ENCODE measurements at places on chromosomes 13 and 19.
A peak's percentile ranks its signal among the peaks of the same experiment; 100 is the strongest.

DNA sequence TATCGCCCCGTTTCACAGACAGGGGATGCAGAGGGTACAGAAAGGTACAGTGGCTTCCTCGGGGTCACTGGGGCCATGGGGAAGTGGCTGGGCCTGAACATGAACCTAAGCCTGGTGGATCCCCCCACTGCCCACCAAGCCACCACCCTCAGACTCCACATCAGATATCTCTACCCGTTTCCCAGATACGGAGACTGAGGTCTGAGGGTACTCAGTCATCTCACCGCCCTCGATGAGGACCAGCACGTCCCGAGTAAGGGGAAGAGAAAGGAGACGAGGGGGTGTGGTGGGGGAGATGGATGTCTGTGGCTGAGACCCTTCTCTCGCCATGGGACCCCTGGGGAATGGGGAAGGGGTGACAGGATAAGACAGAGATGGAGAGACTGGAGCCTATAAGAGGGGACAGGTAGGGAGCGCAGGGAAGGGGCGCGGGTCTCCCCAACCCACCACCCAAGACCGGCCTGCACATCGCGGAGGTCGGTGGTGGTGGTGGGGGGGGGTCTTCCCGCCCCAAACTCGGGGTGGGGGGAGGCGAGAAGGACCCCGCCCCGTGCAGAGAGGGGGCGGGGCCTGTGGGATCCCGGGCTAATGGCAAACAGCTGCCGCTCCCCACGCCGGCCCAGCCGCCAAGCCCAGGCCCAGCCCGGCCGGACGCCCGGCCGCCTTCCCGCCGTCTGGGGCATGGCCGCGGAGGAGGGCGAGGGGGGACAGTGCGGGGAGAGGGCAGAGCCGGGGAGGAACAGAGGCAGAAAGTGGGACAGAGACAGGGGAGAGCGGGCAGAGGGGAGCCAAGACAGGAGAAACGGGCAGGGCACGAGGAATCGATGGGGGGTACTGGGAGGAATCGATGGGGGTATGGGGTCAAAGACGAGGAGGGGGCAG, 698 bp downstream of the KANK2 start:
- DNase-seq: no peak

DNA sequence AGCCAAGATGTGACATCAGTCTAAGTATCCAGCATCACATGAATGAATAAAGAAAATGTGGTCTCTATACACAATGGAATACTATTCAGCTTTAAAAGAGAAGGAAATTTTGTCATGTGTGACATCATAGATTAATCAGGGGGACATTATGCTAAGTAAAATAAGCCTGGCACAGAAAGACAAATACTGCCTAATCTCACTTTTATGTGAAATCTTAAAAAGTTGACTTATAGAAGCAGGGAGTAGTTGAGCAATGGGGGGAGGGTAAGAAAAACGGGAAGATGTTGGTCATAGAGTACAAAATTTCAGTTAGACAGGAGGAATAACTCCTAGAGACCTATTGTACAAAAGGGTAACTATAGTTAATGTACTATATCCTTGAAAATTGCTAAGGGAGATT, 10.4 kb upstream of the LCP1 start:
- DNase-seq: no peak

GRCh38 chr13:110347535-110348308, 40.6 kb downstream of the COL4A2 start:
- no peak for DNase-seq

- no peak for DNase-seq
These were observed 858.0 kb upstream of the SLITRK5 start for GRCh38 chr13:86813198-86813597.

GRCh38 chr19:38183251-38183897, 40.6 kb downstream of the DPF1 start:
- DNase-seq: no peak

DNA sequence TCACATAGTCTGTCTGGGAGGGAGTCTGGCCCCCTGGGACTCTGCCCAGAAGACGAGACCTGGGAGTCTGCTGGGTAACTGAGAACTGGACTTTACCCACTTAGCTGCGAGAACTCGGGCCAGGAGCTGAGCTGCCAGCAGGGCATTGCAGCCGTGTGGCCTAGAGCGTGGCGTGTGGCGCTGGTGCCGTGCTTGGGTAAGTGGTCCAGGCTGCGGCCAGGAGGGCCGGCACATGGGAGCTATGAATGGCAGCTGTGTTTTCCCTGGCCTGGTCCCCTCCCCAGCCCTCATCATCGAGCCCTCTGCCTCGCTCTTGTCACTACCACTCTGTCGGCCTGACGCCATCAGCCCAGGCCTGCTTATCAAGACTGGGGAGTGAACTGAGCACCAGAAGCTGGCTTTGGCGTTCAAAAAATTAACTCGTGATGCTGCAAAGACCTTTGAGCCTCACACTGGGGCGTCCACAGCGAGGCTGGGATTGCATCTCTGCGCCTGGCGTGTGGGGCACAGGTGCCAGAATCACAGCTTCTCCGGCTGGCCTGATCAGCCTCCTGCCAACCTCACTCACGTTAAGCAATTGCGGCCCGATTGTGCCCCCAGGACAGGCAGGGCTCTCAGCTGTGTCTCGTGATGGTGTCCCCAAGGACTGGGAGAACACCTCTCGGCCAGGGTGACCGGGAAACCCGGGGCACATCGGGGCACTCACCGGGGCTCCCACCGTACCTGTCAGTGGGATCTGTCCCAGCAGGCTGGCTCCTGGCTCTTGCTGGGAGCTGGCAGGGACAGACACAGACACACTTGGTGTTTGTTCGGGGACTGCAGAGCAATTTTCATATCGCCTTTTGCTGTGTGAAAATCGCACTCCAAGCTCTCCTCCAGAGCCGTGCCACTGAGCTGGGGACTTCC, 85.9 kb downstream of the KDM4B start:
- no peak for DNase-seq

GRCh38 chr19:13091400-13092157, 11.1 kb downstream of the LYL1 start:
- DNase-seq: peak; percentile 45

DNA sequence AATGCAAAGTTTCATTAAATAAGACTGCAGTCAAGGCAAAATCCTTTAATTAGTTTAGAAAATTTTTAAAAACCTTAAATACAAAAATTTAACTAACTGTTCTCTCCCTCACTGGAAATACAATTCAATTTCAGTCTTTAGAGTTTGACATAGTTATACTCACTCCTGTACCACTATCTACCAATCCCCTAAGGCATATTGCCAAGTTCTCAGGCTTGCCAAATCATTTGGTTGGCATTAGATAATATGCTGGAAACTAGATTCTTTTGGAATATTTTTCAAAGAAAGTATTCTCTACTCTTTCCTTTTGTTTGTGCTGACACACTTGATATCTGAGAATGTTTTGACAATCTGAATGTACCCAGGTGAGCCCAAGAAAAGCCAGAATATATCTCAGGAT, 77.2 kb downstream of the TSC22D1 start:
- DNase-seq: peak; percentile 75

- no peak for DNase-seq
These were observed 7.5 kb upstream of the OR10H5 start for GRCh38 chr19:15779756-15780476.

DNA sequence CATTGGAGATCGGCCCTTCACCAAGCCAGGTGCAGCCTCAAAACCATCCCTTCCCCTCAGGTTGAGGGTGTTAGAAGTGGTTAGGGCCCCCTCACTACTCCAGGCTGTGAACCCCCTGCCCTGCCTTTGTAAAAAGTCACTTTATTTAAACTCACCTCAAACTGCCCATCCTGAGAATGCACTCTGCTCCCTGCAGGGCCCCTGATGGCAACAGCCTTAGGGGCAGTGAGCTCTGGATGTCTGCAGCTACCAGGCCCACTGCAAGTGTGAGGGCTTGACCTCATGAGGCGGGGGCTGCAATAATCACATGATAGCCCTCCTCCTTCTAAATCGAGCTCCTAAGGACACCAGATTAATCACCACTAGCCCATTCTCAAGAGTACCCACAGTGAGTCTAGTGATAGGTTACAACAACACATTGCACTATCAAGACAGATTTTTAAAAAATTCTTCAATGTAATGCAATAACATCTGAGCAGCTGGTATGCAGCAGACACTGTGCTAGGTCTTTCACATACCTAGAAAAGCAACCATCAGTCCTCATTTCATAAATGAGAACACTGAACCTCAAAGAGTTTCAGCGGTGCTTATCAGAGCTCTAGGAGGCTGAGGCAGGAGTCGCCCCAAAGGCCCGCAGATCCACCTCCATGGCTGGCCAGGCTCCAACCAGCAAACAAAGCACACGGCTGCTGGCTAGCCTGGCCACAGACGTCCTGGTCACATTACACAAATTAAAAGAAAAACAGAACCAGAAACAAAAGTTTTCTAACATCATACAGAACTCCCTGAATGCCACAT, 26.0 kb downstream of the SLC7A1 start:
- peak; percentile 64 for DNase-seq

DNA sequence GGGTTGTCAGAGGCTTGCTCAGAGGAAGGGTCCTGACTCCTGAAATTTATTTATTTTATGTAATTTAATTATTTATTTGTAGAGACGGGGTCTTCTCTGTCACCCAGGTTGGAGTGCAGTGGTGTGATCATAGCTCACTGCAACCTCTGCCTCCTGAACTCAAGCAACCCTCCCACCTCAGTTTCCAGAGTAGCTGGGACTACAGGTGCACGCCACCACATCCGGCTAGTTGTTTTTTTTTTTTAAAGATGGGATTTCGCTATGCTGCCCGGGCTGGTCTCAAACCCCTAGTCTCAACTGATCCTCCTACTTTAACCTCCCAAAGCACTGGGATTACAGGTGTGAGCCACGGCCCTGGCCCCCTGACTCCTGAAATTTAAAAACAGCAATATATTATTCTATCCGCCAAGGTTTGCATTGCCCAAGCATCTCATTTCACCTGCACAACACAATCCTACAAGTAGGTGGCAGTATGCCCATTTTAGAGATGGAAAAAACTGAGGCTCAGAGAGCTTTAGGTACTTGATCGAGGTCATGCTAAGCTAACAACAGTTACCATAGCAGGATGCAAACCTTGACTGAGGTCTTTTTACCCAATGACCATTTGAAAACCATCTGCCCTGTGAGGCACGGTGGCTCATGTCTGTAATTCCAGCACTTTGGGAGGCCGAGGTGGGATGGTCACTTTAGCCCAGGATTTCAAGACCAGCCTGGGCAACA, 18.1 kb downstream of the ARHGEF18 start:
- DNase-seq: peak; percentile 74

DNA sequence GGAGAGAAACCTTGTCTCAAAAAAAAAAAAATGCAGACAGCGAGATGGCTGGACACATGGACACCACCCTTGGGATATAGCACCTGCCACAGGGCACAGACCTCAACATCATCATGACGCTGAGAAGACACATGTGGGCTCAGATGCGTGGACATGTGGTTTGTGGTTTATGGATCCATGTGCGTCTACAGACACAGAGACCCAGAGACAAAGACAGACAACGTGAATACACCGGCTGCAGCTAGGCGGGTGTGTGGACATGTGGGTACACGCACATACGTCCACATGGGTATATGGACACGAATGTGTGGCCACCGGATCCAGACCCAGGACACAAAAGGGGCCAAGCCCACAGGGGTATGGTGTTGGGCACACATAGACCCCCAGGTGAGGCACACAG, 1.3 kb downstream of the TNFSF14 start:
- DNase-seq: no peak

DNA sequence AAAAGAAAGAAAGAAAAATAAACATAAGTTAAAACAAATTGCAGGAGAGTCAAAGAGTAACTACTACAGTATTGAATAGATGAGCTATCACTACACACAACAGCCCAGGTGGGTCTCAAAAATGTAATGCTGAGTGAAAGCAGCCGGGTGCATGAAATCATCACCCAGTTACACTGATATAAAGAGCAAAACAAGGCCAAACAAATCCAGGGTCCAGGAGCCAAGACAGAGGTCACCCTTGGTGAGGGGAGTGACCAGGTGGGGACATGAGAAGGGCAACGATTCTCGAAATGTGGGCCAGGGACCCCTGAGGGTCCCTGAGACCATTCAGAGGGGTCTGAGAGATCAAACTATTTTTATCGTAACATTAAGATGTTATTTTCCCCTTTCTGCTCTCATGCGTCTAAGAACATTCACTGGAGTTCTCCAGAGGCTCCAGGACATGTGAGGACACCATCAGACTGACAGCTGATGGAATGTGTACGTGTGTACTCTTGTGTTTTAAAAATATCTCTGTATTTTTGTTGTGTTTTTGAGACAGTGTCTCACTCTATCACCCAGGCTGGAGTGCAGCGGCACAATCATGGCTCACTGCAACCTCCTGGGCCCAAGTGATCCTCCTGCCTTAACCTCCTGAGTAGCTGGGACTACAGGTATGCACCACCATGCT, 10.6 kb downstream of the COQ8B start:
- no peak for DNase-seq

DNA sequence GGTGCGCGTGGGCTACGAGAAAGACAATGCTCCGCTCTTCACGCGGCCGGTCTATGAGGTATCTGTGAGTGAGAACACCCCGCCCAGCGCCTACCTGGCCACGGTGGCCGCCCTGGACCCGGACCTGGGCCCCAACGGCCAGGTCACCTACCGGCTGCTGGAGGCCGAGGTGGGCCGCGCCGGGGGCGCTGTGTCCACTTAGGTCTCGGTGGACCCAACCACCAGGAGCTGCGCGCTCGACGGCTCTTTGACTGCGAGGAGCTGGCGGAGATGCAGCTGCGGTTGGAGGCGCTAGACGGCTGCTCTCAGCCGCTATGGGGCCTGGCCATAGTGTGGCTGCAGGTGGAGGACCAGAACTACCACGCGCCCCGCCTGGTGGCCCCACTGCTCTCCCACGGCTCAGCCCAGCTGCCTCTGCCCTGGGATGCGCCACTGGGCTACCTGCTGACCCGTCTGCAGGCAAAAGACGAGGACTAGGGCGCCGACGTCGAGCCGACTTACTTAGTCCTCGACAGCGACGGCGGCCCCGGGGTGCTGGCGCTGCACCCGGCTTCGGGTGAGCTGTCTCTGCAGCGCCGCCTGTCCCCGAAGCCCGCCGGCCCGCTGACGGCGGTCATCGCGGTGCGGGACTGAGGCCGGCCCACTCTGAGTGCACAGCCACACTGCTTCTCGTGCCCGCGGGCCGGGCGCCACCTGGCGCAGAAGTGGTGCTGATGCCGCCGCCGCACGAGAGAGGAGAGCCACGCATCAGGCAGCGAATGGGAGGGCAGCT, 173.0 kb downstream of the OLFM4 start:
- DNase-seq: no peak

GRCh38 chr13:114151565-114152284, 19.3 kb upstream of the RASA3 start:
- peak; percentile 60 for DNase-seq

DNA sequence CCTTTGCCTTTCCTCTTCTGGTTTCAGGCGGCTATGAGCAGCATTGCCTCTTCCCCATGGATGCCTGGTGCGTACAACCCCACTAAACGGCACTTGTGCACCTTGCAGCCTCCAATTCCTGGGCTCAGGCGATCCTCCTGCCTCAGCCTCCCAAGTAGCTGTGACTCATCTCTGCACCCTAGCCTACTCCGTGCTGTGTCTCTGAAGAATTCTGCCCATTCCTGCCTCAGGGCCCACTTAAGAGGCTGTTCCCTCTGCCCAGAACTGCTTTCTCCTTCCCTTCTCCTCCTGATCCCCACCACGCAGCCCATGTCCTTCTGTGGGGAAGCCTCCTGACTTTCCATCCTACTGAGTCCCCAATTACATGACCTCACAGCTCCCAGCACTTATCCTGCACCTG, 142.2 kb upstream of the ZNF507 start:
- DNase-seq: no peak

GRCh38 chr19:1263188-1263587, 5.9 kb upstream of the CIRBP start:
- peak; percentile 45 for DNase-seq
